ENCODE measurements at places on chromosomes 3 and 15.

DNA sequence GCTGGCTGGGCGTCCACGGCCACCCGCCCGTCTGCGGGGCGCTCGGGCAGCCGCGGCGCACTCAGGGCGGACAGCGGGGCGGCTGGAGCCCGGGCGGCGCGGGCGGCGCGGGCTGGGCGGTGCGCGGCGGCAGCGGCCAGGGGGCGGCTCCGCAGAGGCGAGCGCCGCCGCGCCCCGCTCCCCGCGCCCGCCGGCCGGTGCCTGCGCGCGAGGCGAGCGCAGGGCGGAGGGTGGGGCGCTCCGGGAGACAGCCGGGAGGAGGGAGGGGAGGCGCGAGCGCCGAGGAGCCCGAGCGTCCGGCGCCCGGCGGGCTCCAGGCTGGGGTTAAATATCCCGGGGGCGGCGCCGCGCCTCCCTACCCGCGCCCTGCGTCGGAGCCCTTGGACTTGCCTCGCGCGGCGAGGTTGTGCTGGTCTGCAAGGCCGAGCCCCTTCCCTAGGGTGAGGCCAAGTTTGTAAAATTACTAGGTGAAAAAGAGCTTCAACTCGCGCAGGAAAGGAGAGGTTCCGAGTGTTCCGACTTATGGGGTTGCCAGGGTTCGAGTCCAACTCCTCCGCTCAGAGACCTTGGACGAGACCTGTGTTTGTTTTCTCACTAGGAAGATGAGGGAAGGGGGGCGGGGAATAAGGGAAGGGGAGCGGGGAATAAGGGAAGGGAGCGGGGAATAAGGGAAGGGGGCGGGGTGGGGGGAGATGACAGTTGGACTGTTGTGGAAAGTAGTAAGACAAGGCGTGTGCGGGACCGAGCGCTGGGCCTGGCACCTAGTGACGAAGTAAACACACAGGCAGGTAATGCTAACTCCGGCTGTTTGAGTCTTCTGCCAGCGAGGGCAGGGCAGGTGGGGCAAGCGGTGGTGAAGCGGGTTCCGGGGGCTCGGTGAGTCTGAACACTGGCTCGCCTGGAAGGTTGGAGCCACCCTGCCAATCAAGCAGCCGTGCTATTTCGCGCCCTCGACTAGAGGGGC lies at the start of gene TNFAIP8L3:
TNFAIP8L3 (minus strand) TSS at position 301 of the 964 bp plus-strand sequence. CDS start 311 bp downstream, outside the sequence.
- DNase-seq: no peak

GRCh38 chr3:188901126-188901525 lies 270.6 kb upstream of the TPRG1 start:
- DNase-seq: no peak

DNA sequence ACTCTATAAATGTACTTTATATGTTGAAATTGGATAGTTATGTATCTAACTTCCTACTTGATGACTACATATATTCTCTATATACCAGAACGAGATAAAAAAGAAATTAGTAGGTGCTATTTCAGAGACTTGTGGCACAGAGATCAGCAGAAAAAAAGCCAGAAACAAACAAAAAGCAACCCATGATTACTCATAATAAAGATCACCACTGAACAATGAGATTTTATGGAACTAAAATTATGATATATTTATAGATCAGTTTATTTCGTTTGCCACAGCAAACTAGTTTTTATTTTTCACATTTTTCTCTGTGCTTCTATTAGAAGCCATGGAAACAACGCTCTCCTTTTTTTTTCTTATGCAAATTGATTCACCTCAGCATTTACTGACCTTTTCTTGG lies 15.1 kb upstream of the PROK2 start:
- no peak for DNase-seq

- no peak for DNase-seq
Observed at GRCh38 chr3:55893045-55893664, 406.0 kb upstream of the WNT5A start.

- DNase-seq: no peak
Observed at GRCh38 chr3:111758642-111759041, 100.4 kb upstream of the PHLDB2 start.

DNA sequence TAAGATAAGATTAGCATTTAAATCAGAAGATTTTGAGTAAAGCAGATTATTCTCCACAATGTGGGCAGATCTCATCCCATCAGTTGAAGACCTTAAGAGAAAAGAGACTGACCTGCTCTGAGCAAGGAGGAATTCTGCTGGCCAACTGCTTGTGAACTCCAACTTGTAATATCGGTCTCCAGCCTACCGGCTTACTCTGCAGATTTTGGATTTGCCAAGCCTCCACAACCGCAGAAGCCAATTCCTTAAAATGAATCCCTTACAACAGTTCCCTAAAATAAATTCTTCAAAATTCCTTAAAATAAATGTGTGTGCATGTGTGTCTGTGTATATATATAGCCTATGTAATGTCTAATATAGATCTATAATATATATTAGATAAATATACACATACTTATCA lies 107.4 kb upstream of the KLF13 start:
- DNase-seq: no peak

DNA sequence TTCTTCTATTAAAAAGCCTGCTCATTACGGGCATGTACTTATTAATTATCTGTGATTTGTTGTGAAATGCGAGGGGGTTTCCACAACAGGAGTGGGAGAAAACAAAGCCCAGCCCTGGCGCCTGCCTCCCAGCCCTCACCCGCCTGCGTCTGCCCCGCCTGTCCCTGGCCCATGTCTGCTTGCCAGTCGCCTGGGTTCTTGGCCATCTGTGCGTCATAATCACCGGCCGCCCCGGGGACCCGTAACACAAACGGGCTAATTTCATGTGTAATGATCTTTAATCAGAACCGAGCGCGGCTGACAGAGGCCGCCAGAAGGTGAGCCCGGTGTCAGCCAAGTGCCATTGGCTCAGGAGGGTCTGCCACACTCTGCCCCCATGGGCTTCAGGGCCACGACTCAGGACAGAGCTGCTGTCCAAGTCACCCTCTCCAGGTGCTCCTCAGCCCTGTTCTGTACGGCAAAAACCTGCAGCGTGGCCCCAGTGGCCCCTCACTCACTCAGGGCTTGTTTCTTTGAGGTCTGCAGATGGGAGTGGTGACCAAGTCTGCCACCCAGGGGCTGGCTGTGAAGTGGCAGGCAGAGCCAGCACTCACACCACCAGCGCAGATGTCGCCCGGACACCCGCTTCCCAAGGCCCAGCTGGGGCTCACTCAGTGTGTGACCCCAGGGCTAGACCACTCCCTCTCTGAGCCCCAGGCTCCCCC lies 28.8 kb upstream of the TMEM115 start:
- no peak for DNase-seq

GRCh38 chr3:127637971-127638370 lies 9.0 kb downstream of the PODXL2 start:
- DNase-seq: no peak

DNA sequence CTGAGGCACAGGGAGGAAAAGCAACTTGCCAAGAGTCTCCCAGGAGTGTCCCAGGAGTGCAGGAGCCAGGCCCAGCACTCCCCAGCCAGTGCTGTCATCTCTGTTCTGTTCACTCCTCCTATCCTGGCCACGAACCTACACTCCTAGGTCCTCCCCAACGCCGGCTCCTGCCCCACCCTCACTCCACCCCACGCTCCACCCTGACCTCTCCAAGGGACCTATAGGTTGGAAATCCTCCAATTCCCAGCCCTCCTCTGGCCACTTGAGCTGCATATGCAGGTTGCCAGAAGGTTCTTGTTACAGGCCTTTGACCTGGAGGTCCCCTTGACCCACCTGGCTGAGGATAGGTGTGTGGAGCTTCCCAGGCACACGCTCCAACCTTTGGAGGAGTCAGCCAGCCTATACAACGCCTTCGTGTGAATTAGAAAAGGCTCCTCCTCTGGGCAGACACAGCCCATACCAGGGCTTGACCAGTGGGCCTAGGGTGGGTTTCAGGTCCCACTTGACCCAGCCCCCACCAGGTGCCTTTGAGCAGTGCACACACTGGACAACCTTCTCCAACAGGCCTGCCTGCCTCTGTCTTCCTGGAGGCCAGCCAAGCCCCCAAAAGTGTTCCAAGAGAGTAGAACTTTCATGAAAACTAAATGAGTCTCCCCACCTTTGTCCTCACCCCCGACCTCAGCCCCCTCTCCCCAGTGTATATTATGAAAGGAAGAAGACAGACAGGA lies 167.2 kb upstream of the TLE3 start:
- DNase-seq: no peak

- DNase-seq: no peak
Observed at GRCh38 chr15:43314171-43314570, 16.2 kb downstream of the LCMT2 start.

DNA sequence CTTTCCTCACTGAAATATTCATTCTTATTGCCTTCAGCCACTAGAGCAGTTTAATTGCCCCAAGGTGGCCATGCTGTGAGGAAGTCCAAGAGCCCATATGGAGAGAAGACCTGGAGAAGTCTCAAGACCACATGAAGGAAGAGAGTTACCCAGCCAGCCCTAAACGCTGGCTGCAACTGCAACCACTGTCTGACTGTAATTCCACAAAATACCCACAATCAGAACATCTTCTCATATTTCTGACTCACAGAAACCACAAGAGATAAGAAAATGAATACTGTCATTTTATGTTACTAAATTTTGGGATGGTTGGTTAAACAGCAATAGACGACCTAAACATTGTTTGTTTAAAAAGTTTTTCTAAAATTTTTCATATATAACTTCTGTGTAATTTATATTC lies 14.7 kb upstream of the SST start:
- no peak for DNase-seq

DNA sequence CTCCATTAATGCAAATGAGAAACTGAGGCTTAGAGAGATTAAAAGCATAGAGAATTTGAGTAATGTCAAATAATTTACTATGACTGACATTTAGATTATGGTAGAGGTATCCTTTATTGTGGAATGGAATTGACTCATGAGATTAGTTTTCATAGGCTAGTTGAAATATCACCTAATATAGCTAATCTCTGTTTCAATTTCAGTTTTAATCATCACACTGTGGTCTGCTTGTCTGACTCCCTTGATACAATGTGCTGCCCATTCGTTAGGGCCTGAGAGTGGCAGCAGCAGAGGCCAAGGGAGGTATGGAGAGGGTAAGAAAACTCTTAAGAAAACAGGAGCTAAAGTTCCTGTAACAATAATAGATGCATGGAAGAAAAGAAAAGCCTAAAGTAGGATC lies 13.2 kb upstream of the ZBTB20 start:
- DNase-seq: no peak

GRCh38 chr15:69903470-69904469 lies 193.9 kb downstream of the TLE3 start:
- DNase-seq: no peak

GRCh38 chr3:136042608-136043221 lies 77.2 kb downstream of the PPP2R3A start:
- DNase-seq: peak; percentile 33

GRCh38 chr3:4633078-4634004 lies 140.2 kb downstream of the ITPR1 start:
- DNase-seq: peak; percentile 55

GRCh38 chr15:66651913-66652642 lies 50.0 kb upstream of the SMAD6 start:
- DNase-seq: no peak

GRCh38 chr3:42705962-42706585 lies 3.5 kb upstream of the HHATL start:
- no peak for DNase-seq

DNA sequence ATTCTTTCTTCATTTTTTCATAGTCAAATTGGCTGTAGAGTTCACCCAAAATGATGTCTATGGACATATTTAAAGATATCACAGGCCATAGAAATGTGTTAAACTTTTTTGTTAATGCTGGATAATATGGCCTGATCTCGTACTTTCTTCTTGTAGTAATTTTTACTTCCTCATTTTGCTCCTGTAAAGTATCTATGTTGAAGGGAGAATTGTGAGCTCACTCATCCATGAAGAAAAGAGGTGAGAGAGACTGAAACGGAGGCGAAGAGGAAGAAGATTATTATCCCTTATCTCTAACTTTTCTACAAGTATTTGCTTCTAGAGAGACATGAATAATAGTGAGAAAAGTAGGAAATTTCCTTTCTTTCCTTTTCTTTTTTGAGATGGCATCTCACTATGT lies 613.8 kb upstream of the TBL1XR1 start:
- no peak for DNase-seq

DNA sequence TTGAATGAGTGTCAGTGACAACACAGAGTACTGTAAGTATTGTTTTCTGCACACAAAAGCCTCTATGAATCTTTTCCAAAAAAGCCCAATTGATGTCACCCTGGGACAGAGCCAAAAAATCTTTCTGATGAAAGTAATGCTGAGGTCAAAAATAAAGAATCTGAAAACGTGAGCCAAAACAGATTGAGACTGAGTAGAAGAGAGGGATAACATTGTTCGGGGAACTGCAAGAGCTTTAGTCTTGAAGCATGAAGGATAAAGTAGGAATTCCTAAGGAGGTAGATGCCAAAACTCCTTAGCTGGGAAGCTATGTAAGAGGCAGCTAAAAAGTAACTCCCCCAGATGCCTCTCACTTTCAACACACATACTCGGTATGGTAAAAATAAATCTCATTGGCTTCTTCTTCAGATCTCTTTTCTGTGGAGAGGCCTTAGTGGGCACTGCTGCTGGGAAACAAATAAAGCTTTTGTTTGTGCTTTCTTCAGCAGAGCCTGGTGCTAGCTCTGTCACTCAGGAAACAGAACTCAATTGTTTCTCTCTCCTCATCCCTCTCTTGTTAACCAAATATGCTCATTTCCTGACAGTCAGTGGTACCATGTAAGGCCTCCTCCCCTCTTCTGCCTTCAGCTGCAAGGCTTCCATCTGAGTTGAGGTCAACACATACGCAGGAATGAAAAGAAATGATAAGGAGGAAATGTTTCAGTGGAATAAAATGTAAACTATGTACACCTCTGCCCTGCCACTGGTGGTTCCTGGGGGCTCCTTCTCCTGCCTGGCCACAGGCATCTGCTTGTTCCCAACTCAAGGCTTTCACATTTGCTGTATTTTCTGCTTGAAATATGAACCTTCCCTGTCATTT lies 58.1 kb downstream of the CD200 start:
- no peak for DNase-seq

DNA sequence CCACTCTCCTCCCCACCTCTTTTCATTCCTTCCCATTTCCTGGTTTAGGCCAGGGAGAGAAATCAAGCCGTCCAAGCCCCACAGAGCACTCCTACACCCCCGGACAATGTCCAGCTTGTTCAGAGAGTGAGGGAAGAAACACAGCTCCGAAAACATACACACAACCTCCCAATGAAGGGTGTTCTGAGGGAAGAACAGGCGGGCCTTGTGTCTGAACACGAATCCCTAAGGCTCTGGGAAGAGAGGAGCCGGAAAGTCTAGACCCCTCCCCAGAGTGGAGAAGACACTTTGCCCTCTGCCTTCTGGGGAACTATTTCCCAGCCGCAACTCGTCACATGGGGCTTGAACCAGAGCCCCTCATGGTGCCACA lies 30.5 kb downstream of the ACAN start:
- no peak for DNase-seq

DNA sequence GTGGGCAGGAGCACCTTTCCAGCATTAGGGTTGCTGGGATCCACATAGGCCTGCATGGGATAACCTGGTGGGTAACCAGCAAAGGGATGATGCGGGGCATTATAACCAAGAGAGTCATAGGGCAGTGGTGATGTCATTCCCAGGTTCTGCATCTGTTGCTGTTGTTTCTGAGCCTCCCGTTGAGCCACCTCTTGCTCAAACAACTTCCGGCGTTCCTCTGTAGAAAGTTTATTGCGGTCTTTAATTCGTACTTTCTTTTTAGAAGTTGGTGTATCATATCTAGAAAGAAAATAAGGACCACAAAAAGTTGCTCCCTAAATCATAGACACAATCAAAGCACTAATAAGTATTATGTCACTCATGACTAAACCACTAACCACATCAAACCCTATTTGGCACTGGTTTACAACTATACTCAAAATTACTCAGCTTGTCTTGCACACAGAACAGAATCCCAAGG lies 77.8 kb downstream of the NBEAL2 start:
- DNase-seq: peak; percentile 89

- DNase-seq: no peak
Observed at GRCh38 chr3:177158461-177158860, 38.8 kb downstream of the TBL1XR1 start.

- no peak for DNase-seq
Observed at GRCh38 chr3:132293251-132293650, 24.0 kb upstream of the ACP3 start.

All from CD4-positive, alpha-beta T cell treated with Interleukin-4 for 4 hours (primary cell).